ENCODE measurements at places on chromosomes 7 and 10. TPM values are rescaled to one million over a fixed set of nuclear protein-coding genes. Genes with fewer than 3 reads are reported as not detected.

DNA sequence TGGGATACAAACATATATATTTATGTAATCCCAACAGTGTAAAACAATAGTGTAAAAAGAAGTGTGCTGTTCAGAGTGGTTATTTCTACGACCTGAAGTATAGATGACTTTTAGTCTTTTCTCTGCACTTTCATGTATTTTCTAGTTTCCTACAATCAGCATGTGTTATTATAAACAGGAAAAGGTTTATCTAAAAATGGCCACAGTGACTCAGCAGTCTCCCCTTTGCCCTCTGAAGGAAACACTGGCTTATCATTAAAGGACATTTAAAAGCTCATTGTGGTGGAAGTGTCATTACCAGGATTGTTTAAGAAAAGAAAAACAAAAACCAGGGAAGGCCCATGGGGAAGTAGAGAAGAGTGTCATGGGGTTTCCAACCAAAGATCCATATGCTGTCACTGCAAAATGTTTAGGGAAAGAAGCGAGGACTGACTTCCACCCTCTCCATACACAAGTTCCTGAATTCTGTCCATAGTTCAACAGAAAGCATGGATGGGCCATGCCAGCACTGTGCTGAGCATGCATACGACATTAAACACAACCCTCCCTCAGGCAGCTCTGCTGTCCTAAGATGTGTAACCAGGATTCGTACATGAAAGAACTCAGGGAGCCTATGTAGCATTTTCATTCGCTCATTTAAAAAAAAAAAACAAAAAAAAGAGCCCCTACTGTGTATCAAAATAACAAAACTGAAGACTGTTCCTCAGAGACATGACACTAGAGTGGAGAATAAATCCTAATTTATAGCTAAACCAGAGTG, 10.2 kb downstream of the CYREN start:
- peak; percentile 44 for DNase-seq

GRCh38 chr10:26378861-26379294, 59.3 kb upstream of the APBB1IP start:
- no peak for DNase-seq

DDIT4 gene
- 14.5 TPM for total RNA-seq

WDR86 gene
- 0.48 TPM for total RNA-seq

SH2B2 gene
- total RNA-seq = 2.2 TPM

RALA gene
- 12.2 TPM for total RNA-seq

Data from Daoy (cell line).